ENCODE measurements at places on chromosomes 13 and 19.

DNA sequence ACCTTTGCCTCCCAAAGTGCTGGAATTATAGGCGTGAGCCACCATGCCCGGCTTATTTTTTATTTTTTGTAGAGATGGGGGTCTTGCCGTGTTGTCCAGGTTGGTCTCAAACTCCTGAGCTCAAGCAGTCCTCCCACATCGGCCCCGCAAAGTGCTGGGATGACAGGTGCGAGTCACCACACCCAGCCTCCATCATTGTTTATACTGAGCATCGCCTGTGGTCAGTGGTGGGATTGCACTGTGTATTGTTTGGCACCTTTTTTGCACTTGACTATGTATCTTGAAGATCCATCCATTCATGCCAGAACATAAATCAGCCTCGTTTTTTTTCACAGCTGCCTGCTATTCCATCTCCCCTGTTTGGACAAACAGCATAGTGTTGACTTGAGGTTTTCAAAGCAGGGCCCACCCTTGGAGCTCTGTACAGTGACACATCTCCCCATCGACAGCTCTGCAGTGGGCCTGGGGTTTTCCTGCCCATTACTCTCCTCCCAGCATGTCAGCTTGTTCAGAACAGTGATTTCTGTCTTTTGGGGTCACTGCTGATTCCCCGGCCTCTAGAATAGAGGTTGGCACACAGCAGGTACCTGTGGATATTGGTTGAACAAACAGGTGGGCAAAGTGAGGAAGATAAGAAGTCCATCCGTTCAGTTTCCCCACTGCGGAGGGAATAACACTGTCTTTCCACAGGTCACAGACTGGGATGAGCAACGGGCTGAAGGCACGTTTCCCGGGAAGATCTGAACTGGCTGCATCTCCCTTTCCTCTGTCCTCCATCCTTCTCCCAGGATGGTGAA is 8.2 kb upstream of the UPK1A start:
- no peak for DNase-seq

DNA sequence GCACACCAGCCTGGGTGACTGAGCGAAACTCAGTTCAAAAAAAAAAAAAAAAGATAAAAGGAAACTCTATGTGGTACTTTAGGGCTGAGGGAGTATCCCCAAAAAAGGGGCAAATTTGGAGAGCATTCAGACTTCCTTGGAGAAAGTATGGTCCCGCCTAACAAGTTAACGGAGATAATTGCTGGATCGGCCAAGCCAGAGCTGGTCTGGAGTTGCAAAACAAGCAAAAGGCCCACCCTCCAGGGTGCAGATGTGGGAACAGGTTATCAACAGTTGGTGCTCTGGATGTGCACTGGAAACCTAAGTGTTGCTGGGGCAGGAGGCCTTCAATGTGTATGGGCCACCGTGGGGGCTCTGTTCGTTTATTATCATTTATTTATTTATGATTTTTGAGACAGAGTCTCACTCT is 2.8 kb downstream of the IQCN start:
- DNase-seq, result no peak

- DNase-seq, result no peak
Measured at GRCh38 chr19:342801-343421, 1.7 kb downstream of the MIER2 start.

- no peak for DNase-seq
Measured at GRCh38 chr19:51006406-51006805, 5.0 kb upstream of the KLK8 start.

- DNase-seq, result no peak
Measured at GRCh38 chr19:45231891-45232290, 13.3 kb downstream of the EXOC3L2 start.

- DNase-seq, result no peak
Measured at GRCh38 chr13:104314926-104315535, 1248.8 kb upstream of the SLC10A2 start.

DNA sequence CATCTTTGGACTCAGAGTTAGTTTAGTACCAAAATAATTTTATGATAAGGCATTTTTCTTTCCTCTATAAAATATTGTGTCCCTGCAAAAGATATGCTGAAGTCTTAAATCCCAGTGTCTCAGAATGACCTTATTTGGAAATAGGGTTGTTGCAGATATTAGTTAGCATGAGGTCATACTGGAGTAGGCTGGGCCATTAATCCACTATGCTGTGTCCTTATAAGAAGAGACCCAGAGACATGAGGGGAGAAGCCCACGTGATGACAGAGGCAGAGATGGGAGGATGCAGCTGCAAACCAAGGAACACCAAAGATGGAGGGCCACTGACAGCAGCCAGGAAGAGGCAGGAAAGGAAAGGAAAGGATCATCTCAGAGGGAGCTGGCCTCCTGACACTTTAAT is 6.4 kb downstream of the POGLUT2 start:
- no peak for DNase-seq

DNA sequence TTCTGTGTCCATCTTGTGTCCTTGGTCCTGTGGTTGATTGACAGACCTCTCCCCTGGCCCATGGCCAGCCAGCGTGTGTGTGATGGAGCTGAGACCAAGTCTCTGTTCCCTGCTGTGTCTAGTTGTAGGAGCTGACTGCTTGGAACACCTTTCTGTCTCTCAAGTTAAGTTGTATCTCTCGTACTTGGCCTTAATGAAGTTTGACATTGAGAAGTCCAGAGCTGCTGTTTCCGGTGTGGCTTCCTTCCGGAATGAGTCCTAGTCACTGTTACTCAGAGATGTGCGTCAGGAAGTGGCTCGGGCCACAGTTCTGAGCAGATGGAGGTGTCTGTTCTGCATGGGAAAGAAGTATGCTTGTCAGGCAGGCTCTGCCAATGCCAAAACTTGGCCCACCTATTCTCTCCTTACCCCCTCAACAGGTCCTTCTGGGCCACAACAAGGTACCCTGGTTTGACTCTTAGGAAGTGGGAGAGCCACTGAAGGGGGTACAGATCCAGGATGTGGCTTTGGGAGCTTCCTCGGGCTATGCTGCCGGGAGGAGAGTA is 54.3 kb downstream of the GATAD2A start:
- no peak for DNase-seq

- no peak for DNase-seq
Measured at GRCh38 chr13:94901070-94901469, 188.7 kb upstream of the SOX21 start.

GRCh38 chr13:114082849-114083645 is 49.4 kb downstream of the RASA3 start:
- DNase-seq, result no peak

DNA sequence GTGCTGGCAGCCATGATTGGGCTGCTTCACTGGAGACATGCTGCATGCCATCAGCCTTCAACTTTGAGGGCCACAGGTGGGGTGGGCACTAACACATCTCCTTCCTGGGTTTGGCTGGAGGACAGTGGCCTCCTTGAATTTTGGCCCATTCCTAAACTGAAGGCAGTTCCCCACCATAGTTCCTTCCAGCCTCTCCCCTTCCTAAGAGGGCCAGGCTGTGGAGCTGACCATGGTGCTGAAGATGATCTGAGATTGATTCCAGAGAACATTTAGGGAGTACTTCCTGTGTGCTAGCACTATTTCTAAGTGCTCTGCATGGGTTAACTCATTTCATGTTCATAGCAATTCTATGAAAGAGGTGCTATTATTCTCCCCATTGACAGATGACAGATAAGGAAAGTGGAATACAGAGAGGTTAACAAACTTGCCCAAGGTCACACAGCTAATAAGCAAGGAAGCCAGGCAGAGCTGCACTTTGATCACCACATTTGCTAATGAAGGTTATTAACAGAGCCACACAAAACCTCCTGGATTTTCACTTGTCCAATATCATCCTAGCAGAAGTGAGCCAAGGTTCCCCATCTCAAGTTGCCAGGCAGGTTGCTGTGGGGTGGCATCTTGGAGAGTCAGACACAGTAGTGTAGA is 175.3 kb downstream of the ZIC5 start:
- no peak for DNase-seq

DNA sequence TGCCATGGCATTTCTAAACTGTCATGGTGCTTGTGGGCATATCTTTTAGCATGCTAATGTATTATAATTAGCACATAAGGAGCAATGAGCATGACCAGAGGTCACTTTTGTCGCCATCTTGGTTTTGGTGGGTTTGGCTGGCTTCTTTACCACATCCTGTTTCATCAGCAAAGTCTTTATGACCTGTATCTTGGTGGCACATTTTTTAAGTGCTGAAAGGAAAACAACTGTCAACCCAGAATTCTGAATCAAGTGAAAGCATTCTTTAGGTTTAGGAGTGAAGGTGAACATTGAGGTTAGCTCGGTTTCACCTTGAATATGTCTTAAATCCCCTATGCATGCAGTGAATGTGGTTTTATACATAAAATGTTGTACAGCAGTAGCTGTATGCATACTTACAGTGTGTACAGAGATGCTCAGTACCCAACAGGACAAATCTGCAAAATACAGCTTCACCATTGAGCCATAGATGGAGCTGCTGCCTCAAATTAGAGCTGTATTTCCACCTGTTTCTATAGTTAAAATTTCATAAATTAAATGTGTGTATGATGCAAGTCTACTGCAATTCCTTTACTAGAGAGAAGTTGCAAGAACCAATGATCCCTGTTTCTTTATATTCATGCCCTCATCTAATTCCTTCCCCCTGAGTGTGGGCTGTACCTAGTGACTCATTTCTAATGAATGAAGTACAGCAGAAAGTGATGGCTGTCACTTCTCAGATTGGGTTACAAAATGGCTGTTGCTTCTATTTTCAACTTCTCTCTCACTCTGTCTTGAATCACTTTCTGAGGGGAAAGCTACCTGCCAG is 25.2 kb upstream of the IGSF23 start:
- DNase-seq, result no peak

- DNase-seq, result no peak
Measured at GRCh38 chr19:32718286-32718685, 1.3 kb upstream of the TDRD12 start.

- DNase-seq, result no peak
Measured at GRCh38 chr13:40381935-40382764, 284.3 kb downstream of the FOXO1 start.

DNA sequence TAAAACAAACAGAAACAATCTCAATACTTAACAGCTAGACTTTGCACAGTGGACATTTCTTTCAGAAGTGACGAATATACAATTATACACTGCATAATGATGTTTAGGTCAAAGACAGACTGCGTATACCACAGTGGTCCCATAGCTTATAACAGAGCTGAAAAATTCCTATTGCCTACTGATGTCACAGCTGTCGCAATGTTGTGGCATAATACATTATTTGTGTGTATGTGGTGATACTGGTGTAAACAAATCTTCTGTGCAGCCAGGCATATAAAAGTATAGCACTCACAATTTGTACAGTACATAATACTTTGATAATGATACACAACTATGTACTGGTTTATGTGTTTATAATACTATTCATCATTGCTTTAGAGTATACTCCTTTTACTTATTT is 116.7 kb downstream of the TNFRSF19 start:
- DNase-seq, result no peak
